Heart right ventricle (tissue), 16 donors: ENCODE measurements at places on chromosomes 12 and 14.

GRCh38 chr14:59081720-59082119 lies 106.7 kb upstream of the DAAM1 start:
- DNase-seq = no peak

GRCh38 chr12:72267974-72268373 lies 4.2 kb upstream of the TRHDE start:
- DNase-seq = no peak

- DNase-seq = no peak
Measured at GRCh38 chr14:94011795-94012194, 14.3 kb upstream of the OTUB2 start.

GRCh38 chr14:94049625-94050023 lies 23.5 kb downstream of the OTUB2 start:
- DNase-seq = no peak

DNA sequence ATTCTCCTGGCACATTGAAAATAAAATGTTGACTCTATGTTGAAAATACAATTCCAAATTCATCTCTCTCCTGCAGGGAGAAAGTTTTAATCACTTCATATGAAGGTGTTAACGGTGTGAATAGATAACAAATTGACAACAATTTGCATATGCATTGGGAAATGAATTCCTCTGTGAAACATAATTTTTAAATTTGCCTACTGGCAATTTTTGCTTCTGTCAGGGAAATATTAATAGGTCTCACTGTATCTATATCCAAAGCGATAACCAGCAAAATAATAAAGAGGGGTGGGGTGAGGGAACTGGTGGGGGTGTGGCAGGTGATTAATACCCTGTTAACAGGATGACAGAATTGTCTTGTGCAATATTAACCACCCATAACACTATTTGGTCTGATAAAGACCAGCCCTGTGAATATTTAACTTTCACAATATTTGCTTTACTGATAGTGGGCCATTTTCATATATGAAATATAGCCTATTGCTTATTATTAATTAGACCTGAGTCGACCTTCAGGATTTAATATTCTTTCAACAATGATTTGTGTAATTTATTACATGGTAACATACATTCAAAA lies 239.0 kb upstream of the SSTR1 start:
- no peak for DNase-seq

DNA sequence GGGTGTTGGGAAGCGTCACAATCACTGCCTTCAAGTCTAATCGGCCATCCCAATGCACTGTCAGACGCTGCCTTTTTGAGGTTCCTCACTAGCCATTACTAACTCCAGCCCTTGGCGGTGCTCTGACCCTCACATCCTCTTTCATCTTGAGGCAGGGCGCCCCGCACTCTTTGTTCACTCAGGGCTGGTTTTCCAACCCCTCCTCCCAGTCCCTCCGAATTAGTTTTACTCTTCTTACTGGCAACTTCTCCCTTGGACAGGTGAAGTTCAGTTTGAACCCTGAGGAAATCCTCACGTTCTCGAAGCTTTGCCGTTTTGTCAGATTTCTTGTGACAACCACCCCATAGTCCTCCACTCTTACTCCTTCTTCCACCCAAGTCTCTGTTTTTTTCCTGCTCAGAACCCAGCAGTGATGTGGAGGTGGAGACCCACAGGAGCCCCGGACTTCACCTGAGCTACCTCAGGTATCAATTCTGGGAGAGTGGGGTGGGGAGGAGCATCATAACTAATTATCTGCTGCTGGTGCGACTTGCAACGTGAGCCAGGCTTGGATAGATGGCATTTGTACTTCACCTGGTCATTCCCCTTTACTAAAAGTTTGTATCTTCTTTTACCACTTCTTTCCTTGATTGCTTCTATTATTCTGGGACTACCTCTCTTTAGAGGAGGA lies 757 bp downstream of the ZC3H10 start:
- no peak for DNase-seq

DNA sequence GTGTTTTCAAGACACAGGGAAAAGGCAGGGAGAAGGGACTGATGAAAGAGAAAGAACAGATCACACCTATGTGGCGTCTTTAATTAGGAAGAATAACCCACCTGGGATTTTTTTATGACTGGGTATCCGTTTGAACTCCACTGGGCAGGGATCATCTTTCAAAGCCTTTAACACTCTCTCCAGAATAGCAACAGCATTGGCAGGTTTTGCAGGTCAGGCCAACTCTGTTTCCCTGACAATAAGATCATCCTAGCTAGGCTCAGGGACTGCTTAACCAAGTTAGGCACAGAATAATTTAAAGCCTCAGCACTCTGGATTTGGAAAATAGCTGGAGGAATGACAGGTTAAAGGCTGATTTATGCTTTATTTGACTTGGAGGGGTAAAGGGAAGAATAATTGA lies 117.6 kb downstream of the SUDS3 start:
- no peak for DNase-seq

GRCh38 chr14:64444984-64445845 lies 20.1 kb upstream of the AKAP5 start:
- DNase-seq = no peak

- DNase-seq = no peak
Measured at GRCh38 chr14:48563489-48563888, 888.1 kb upstream of the MDGA2 start.

DNA sequence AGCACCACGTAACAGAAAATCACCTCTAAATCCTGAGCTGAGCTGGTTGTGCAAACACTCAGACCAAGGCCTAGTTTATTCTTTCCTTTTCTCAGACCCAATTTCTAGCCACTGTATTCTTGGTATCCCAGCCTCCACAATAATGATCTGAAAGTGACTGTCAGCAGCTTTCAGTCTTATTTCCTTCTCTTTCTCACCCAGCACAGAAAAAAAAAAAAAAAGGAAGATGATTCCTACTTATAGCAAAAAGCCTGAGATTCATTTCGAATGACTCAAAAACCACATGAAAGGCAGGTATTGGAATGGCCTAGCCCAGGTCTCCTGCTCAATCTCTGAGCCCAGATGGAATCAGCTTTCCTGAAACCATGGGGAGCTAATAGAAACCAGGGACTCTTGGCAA lies 298.6 kb upstream of the PPFIA2 start:
- no peak for DNase-seq

DNA sequence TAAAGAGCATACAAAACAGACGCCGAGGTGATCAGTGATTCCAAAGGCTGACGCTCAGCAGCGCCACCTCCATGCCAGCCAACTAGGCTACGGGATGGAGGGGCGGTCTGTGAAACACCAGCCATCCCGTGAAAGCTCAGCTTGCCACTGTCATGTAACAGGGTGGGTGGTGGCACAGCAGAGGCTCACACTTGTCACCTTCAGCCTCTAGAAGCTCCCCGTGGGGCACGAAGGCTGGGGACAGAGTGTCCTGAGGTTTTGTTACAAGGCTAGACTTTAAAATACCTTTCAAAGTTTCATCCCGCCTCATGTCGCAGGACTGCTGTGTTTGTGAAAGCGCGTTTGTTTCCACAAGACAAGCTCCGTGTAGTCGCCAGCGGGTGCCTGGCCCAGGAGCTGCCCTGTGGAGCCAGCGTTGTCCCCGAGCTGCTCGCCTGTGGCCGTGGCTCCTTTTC lies 20.7 kb downstream of the XRCC3 start:
- DNase-seq = no peak

- DNase-seq = no peak
Measured at GRCh38 chr12:127230843-127231260, 1036.1 kb upstream of the TMEM132C start.

DNA sequence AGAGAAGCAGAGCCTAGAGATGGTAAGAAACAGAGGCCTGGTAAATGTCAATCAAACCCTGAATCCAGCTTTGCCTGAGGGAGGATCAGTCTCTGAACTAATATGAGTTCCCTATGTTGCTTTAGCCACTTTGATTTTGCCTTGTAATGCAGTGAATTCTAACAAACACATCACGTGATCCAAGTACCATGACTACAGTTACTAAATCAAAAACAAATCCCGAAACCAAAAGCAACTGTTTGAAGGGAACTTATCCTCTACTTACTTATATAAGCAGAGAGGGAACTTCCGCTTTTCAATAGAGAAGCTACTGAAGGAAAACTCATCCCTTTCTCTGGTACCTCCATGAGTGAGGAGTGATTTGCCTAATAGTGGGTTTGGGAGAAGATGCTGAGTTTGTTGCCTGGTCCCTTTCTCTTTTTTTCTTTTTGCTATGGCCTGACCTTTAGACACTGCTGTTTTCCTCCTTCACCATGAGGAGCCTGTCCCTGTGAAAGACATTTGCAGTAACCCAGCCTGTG lies 7.7 kb upstream of the PPTC7 start:
- no peak for DNase-seq

DNA sequence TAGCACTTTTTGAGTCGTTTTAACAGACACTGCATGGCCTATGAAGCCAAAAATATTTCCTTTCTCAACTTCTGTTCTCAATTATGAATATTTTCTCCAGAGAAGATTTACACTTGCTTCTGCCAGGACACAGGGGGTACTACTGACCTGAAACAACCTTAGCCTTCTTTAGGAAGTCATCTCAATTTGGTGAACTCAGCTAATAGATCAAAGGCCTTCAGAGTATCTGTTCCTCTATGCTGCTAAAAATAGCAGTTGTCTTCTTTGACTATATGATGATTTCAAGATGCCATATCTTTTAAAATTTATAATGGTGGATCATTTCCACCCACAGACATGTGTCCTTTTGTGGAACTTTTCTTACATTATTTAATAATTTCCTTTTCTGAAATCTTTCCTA lies 14.0 kb upstream of the NDUFA12 start:
- no peak for DNase-seq

DNA sequence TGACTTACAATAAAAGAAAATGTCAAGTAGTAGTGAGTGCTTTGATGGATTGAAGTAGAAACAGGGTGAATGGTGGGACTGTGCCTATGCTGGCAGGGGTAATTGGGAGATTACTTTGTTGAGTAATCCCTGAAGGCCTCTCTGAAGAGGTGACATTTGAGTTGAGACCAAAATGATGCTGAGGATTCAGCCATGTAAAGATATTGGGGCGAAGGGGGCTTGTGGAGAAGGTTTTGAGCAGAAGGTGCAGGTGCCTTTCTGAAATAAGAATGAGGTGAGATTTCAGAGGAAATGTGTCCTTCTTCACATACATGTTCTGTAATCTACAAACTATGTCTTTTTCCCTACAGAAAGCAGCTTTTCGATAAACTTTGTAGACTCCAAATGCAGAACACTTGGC lies 8.0 kb downstream of the GNG2 start:
- no peak for DNase-seq

- no peak for DNase-seq
Measured at GRCh38 chr12:79834712-79835376, 100.1 kb downstream of the PPP1R12A start.

DNA sequence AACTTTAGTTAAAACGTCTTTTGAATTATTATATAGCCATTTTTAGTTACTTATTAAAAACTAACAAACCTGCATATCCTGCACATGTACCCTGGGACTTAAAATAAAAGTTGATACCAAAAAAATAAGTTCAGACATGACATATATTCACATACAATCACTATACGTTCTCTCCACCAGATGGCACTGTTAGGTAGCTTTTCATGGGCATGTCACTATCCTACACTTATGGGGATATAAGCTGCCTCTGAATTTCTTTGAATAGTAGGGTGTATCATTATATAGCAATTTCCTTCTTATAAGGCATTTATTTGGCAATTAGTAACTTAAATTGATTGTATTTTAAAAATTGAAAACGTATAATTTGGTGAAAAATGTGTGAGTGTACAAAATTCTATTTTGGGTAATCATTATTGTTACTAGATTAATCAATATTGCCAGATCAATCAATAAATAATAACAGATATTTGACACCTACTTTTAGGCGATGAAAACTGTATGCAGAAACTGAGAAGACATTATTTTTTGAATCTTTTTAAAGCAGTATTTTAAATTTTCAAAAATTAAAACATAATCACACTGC lies 31.8 kb upstream of the OR10A7 start:
- peak; percentile 49 for DNase-seq

GRCh38 chr12:120134307-120134980 lies 17.9 kb upstream of the RAB35 start:
- DNase-seq = no peak

DNA sequence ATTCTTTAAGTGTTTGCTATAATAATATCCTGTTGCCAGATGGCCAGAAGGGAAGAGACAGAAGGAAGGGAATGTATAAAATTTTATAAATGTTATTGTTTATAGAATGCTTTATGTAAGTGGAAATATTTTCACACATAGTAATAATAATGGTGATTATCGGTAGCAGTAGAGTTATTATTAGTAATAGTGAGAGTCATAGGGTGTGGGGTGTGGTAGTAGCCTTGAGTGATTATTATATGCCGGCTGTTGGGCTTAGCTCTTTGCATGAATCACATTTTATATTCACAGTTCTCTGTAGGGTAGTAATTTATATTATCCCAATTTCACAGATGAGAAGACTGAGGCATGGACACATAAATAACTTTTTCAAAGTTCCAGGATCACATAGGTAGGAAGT lies 391.4 kb downstream of the C12orf75 start:
- DNase-seq = no peak

DNA sequence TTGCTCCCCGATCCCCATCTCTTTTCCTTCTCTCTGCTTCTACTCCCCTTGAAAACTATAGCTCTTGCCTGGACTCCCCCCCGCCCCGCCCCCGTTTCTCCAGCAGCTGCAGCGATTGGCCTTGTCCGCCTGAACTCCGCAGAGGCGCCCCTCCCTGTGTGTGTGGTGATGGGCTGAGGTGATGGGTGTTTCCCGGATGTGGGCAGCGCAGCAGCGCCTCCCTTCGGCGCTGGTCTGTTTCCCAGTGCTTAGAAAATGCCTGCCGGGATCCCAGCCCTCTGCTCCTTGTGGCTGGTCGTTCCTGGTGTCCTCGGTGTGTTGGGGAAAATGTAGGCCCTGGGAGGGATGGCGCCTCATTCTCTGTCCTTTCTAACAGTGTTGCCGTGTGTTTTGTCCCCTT lies 43.3 kb downstream of the GALNT8 start:
- DNase-seq = no peak

GRCh38 chr12:41407232-41407799 lies 219.2 kb downstream of the PDZRN4 start:
- DNase-seq = no peak

- DNase-seq = no peak
Measured at GRCh38 chr14:85293612-85294234, 236.2 kb upstream of the FLRT2 start.

DNA sequence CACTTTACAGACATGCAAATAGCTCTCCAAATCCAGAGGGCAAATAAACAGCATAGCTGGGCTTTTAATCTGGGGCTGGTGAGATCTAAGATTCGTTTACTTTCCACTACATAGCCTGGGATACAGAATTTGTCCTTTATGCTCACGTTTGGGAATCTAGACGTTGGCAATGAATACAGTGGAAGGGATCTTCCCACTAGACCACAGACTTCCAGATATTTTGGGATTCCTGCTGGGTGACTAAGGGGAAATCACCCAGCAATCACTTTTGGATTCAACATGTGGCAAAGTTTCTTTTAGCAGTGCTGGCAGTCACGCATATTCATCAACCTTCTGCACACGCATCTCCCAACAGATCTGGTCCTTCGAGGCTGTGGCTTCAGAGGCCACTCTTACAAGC lies 23.5 kb downstream of the APPL2 start:
- no peak for DNase-seq

GRCh38 chr12:43241986-43242385 lies 310.0 kb downstream of the ADAMTS20 start:
- DNase-seq = no peak
